ENCODE measurements at places on chromosomes 3 and 15.

- DNase-seq = no peak
Observed at GRCh38 chr3:112755845-112756613, 90.6 kb downstream of the CD200R1L start.

DNA sequence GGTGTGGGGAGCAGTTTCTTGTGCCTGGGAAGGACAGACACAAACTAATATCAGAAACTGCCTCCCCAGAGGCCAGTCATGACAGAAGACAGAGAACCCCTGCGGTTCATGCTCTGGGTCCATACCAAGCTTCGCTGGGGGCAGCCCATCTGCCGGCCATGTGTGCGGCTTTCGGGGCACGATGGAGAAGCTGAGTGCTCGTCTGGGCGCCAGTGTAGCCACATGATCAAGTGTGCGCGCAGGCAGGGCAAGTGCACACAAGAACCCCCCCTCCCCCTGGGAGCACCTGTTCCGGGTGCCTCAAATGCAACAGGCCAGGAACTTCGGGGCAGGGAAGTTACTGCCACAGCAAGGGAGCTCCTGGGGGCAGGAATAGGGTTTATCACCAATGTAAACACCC is 1.8 kb downstream of the ADAMTS17 start:
- peak; percentile 33 for DNase-seq

GRCh38 chr3:122033023-122033422 is 11.0 kb upstream of the ILDR1 start:
- DNase-seq = no peak

- no peak for DNase-seq
Observed at GRCh38 chr3:50251220-50251619, 15.2 kb downstream of the GNAI2 start.

- no peak for DNase-seq
Observed at GRCh38 chr3:10775828-10776227, 40.2 kb upstream of the SLC6A11 start.

DNA sequence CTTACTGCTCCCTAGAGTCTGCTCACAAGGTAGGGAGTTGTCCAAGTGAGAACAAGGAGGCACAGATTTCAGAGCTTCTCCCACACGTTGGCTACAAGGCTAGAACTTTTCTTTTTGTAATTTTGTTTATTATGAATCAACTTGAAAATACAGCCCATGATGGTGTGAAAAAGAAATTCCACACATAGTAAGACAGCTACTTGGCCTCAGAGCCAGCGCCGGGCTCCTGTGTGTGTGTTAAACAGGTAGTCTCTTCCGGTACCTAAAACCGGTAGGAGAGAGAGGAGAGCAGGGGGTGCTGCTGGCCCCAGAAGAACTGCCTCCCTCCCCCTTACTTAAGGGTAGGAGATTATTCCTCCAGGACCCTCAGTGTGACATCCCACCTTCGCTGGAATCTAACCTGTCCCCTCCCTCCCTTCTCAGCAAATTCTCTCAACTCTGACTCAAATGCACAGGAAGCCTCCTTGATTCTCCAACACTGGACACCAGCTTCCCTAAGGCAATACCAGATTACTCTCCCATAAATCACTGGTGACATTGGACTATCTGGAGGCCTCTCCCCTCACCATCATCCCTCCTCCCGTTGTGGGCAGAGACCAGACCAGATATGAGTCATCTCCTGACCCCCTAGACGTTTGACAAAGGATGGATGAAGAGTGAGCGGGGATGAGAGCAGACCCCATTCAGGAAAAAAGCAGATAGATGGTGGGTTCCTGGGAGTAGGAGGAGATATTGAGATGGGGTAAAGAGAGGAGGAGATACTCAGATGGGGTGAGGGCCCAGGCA is 4.5 kb upstream of the IP6K1 start:
- DNase-seq = no peak

DNA sequence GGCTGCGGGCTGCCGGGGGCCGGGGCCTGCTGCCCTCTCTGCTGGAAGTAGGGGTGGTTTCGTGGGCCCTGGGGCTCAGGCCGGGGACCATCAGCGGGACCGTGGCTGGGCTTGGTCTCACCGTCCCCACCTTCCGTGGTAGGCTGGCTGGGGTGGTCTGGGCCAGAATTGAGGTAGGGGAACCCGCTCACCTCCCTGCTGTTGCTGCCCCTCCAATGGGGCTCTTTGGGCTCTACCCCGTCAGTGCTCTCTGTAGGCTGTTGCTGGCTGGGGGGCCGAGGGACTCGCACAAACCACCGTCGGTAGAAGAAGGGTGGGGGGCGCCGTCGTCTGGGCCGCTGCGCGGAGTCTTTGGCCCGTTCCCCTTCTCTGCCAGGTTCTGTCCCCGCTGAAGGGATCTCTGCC is 23.4 kb downstream of the RGMA start:
- DNase-seq = no peak

DNA sequence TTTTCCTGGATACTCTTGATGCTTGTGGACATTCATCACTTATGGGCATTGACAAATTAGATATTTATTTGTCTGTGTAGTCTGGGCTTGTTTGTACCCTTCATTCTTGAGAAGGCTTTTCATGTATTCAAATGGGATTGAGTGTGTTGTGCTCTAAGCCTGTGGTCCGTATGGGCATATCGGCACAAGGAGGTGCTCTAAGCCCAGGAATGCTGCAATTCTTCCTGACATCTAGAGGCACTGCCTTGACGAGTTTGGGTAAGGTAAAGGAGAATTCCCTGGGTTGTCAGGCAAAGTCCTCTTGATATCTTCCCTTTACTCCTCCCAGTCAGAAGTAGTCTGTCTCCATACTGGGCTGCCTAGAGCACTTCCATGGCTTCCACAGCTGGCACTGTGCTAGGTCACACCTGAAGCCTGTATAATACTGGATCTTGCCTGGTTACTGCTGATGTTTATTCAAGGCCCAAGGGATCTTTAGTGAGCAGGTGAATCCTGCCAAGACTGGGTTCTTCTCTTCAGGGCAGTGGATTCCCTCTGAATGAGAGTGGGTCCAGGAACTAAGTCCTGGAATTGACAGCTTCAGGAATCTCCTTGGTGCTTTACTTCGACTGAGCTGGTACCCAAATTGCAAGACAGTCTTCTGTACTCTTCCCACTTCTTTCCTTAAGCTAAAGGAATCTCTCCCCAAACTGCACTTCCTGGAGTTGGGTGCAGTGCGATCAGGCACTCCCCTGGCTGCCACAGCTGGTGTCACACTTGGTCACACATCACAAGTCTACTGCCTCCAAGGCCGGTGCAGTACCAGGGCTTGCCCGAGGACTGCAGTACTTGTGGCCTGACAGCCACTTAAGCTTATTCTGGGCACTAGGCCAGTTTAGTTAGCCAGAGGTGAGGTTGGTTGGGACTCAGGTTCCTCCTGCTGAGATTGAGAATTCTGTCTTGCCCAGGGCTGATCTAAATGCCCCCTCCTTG is 46.0 kb downstream of the GALK2 start:
- no peak for DNase-seq

GRCh38 chr3:181722156-181722555 is 10.4 kb downstream of the SOX2 start:
- DNase-seq = peak; percentile 61

DNA sequence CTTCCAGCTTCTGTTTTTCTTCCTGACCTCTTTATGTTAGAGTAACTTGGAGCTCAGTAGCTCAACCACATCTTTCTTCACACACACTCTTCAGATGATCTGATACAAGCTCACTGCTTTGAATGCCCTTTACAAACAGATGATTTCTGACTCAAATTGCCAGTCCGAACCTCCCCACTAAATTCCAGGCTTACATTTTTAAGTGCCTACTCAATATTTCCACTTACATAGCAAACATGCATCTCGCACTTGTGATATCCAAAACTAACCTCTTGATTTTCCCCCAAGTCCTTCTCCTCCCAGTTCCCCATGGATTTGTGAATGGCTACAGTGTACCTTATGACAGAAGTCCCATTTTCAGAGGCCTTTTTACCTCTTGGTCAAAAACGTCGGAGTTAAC is 139.1 kb downstream of the GBE1 start:
- no peak for DNase-seq

GRCh38 chr3:189144645-189145044 is 27.1 kb upstream of the TPRG1 start:
- peak; percentile 44 for DNase-seq

- DNase-seq = no peak
Observed at GRCh38 chr3:187639927-187640568, 30.1 kb downstream of the SST start.

- no peak for DNase-seq
Observed at GRCh38 chr15:91782221-91782620, 71.3 kb upstream of the SLCO3A1 start.

- DNase-seq = peak; percentile 65
Observed at GRCh38 chr15:31974855-31975829, 55.2 kb upstream of the CHRNA7 start.

DNA sequence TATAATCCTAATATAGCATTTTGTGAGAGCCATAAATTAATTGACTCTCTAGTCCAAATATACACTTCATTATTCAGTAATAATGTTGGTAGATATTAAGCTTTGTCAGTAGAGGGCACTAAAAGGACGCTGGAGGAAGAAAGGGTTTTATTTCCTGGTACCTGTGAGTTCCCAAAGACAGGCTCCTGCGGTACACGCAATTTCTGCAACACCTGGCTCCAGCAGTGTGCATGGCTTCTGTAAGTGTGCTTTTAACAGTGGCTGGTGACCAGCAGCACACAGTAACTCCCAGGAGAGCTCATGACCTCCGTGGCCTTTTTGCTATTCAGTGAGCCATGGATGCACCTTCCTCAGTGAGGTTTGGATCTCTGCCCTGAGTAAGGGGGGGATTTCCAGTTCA is 338.3 kb upstream of the ZNF385D start:
- peak; percentile 19 for DNase-seq

DNA sequence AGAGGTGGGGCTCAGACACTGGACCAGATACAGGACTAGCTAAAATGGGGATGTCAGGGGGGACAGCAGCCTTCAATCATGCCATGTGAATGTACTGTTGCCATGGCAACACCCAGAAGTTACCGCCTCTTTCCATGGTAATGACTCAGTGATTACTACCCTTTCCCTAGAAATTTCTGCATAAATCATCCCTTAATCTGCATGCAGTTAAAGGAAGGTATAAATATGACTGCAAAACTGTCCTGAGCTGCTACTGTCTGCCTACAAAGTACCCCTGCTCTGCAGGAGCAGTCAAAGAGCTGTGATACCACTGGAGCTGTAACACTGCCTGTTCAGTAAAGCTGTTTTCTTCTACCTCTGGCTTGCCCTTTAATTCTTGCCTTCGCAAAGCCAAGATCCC is 168.2 kb downstream of the PEAK1 start:
- DNase-seq = no peak

- DNase-seq = no peak
Observed at GRCh38 chr15:31457161-31457560, 130.5 kb downstream of the KLF13 start.

- no peak for DNase-seq
Observed at GRCh38 chr3:85589145-85589544, 630.4 kb downstream of the CADM2 start.

DNA sequence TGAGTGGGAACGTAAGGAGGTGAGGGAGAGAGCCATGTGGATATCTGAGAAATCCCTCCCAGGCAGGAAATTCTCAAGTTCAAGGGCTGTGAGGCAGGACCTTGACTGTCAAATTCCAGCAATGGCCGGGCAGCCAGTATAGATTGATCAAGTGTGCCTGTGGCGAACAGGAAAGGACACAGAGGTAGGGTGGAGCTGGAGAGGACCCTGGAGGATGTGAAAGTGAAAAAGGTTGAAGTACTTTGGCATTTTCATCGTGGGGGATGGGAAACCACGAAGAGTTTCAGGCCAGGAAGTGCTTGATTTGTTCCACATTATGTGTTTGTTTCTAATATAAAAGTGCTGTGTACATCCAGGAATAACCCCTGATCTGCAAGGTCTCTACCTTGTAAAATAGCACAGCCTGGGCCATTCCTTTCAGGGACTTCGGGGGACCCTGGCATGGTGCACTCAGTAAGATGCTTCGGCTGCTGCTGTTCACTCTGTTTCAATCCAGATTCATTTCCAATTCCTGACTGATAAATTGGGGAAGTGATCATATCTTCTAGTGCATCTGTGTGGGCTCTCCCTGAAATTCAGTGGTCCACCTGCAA is 156.6 kb downstream of the MCTP2 start:
- no peak for DNase-seq

GRCh38 chr3:37912052-37912733 is 50.5 kb downstream of the CTDSPL start:
- no peak for DNase-seq

DNA sequence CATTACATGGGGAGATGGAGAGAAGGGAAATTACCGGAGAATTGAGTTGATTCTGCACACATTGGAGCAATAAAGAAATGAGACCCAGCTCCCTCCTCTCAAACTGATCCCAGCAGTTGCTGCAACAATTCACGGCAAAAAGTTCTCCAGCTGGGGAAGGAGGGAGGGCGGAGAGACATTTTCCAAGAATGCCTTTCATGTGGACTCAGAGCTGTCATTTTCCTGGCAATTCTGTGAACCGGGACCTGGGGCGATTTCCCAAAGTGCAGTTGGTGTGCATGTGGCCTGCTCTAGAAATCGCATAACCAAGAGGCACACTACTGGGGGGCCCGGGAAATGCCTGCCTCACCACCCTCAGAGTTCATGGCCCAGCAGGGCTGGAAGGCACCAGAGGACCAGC is 48.7 kb upstream of the IREB2 start:
- no peak for DNase-seq

DNA sequence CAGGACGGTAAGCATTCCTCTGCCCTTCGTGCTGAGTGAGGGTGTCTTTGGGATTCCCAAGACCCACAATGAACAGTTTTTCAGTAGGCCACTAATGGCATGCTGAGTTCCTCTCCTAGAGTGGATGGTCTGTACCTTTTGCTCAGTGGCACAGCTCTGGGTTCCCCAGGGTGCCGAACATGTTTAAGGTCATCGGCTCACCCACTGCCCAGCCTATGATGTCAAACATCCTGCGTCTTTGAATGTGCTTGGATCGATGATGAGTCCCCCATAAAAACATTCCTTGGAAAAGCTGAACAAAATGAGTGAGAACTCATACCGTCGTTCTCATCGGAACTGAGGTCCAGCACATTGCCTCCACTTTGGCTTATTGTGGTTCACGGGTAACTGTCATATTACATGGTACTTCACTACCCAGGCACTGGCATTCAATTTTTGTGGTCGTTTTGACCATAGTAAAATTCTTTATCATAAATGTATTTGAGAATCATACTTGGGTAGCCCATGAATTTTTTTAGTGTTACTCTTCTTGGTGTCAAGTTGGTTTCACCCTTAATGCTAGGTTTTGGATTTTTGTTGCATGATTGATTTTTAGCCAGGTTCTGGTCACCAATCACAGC is 118.2 kb downstream of the SNRPN start:
- DNase-seq = no peak

- peak; percentile 1 for DNase-seq
Observed at GRCh38 chr3:30551266-30551665, 55.1 kb upstream of the TGFBR2 start.

- DNase-seq = no peak
Observed at GRCh38 chr3:139326707-139327106, 17.1 kb upstream of the MRPS22 start.

- no peak for DNase-seq
Observed at GRCh38 chr3:133821767-133822638, 16.4 kb downstream of the SRPRB start.

- DNase-seq = no peak
Observed at GRCh38 chr3:180408654-180409053, 193.3 kb upstream of the TTC14 start.
